Activated T-helper 17 cell treated with anti-CD3 and anti-CD28 coated beads, Interleukin-2, amount 50 U/mL, for 72 hours (primary cell): ENCODE measurements at places on chromosomes 1 and 21.
A peak's percentile ranks its signal among the peaks of the same experiment; 100 is the strongest.

- peaks cover 4% of the 10 kb centered on the region for H3K27me3 ChIP-seq
- no peaks in the 10 kb centered on the region for H3K4me1 ChIP-seq
- ATAC-seq, result peak; percentile 58
- H3K4me3 ChIP-seq, result no peak overlapping the region
Measured at GRCh38 chr1:237873487-237874211, 17.1 kb downstream of the ZP4 start.

DNA sequence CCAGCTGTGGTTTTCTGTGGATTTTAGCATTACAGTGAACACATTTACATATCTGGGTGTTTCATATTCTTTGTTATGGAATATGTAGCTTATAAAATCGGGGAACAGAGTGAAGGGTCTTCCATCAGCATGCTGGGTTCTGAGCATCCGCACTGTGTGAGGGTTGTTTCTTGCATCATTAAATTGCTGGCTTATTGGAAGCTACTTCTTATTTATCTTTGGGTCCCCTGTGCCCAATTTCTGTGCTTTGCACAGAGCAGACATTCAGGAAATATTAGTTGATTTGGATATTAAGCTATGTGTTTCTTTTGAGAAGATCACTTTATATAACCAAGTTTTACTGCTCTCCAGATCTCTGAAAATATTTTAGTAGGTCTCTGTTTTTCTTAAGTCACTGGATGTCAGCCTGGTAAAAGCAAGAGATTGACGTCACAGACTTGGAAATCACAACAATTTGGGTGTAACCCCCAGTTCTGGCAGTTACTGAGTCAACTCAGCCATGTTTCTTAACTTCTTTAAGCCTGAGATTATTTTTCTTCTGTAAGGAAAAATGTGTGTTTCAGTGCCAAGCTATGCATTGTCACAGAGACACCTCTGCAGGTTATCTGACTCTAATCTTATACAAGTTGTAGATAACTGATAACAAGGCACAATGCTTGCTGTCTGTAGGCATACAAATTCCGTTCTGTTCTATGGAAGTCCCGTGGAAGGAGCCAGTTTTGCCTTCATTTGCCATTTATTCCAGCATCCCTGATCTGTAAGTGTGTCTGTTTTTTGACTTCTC lies 258.3 kb upstream of the KAZN start:
- no peak overlapping the region for H3K4me3 ChIP-seq
- no peak overlapping the region for H3K27ac ChIP-seq
- no peaks in the 10 kb centered on the region for H3K4me1 ChIP-seq

- H3K27me3 ChIP-seq, result no peaks in the 10 kb centered on the region
- H3K4me3 ChIP-seq, result peak overlapping the region; percentile 40
- H3K27ac ChIP-seq, result peak overlapping the region; percentile 65
- peaks cover 5% of the 10 kb centered on the region for H3K36me3 ChIP-seq
- peaks cover 11% of the 10 kb centered on the region for H3K4me1 ChIP-seq
- ATAC-seq, result no peak
Measured at GRCh38 chr1:233373226-233373625, 45.7 kb downstream of the MAP3K21 start.

- ATAC-seq, result no peak
- no peaks in the 10 kb centered on the region for H3K36me3 ChIP-seq
- H3K27ac ChIP-seq, result no peak overlapping the region
- H3K27me3 ChIP-seq, result peaks cover 11% of the 10 kb centered on the region
- no peak overlapping the region for H3K4me3 ChIP-seq
- no peaks in the 10 kb centered on the region for H3K4me1 ChIP-seq
Measured at GRCh38 chr1:182217071-182217470, 155.6 kb upstream of the ZNF648 start.

DNA sequence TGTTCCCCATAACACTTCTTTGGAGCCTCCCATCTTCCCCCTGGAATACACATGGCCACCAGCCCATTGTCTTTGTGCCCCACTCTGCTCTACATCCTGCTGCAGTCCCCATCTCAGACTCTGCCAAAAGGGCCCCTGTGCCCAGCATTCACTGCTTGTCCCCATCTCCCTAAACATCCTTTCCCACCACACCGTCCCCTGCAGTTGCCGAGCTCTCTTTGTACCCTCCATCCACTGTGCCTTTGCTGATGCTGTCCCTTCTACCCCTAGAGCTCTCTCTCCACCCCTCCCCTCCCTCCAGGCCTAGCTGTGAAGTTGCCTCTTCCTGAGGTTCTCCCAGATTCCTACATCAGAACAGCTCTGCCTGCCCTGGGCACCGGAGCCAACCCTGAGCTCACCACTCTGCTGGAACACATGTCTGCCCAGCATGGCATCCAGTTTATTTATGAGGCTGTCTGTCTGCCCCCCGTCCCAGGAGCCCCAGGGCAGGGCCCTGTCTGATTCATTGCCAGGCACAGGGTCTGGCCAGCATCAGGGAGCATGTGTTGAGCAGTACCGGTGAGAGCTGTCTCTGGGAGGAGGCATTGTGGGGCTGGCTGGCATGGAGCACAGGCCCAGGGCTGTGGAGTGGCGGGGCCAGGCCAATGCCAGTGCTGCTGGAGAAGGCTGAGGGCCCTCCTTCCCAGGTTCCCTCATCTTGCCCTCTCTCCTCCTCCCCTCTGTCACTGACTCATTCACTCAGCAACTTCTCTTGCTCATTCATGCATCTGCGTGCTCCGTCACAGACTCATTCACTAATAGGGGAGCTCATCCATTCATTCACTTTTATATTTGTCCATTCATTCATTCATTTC lies 28.8 kb downstream of the EDN2 start:
- H3K36me3 ChIP-seq, result no peaks in the 10 kb centered on the region
- no peaks in the 10 kb centered on the region for H3K27me3 ChIP-seq
- ATAC-seq, result no peak

GRCh38 chr1:25990702-25991395 lies 7.0 kb downstream of the PAFAH2 start:
- peaks cover 10% of the 10 kb centered on the region for H3K4me1 ChIP-seq
- peak overlapping the region; percentile 78 for H3K27ac ChIP-seq
- peak overlapping the region; percentile 73 for H3K4me3 ChIP-seq
- no peaks in the 10 kb centered on the region for H3K27me3 ChIP-seq
- peak; percentile 63 for ATAC-seq
- H3K36me3 ChIP-seq, result peaks cover 28% of the 10 kb centered on the region

GRCh38 chr1:77287535-77287934 lies 5.7 kb downstream of the AK5 start:
- H3K4me3 ChIP-seq, result no peak overlapping the region
- H3K27me3 ChIP-seq, result peaks cover 4% of the 10 kb centered on the region
- no peak for ATAC-seq
- H3K36me3 ChIP-seq, result no peaks in the 10 kb centered on the region

DNA sequence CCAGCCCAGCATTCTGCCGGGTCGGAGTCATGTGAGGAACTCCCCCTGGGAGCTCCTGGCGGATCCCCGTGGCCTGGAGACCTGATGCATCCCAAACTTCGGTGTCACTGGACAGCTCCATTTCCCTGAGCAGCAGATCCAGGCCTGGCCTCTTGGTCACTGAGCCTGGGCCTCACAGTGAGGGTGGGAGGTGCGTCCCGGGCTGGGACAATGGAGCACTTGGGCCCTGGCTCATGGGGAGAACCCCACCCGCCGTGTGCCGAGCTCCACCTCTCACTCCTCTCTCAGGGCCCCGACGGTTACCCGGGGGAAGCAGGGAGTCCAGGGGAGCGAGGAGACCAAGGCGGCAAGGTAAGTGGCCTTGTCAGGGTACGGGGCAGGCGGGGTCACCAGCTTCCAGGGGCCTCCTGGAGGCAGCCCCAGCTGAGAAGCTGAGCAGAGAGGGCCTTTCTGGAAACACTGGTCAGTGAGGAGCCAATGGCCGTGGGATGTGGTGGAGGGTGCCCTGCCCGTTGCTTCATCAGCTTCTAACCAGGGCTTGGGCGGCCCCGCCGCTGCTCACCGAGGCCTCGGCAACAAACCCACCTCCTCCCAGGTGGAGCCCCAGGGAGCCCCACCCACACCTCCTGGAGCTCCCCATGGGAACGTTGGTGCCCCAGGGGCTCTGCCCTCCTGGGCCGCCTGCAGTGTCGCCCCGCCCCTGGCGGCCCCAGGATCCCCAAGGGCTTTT lies 19.8 kb downstream of the COL6A2 start:
- H3K36me3 ChIP-seq, result no peaks in the 10 kb centered on the region
- H3K27ac ChIP-seq, result no peak overlapping the region
- H3K4me1 ChIP-seq, result no peaks in the 10 kb centered on the region
- H3K27me3 ChIP-seq, result no peaks in the 10 kb centered on the region

DNA sequence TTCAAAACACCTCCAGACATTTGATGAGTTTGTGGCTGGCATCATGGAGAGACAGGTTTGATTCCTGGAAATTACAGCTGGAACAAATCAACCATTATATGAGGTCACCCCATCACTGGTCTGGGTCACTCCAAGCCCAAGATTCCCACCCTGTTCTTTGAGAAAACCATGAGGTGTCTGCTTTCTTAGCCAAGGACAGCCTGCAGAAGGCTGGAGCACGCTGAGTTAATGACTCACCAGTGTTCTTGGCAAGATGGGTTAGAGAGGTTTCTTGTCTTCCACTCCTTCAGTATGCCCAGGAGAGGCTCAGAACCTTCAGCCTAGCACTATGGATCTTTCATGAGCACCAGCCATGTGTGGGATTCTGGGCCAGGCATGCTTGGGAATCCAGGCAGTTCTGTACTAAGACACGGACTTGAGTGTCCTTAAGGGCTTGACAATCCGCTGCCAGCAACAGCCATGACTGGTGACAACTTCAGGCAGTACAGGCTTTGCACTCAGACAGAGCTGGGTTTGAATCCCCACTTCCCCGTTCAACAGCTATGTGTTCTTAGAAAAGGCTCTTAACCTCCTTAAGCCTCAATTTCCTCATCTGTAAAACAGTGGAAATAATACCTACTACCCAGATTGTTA lies 43.9 kb downstream of the GRHL3 start:
- ATAC-seq, result no peak
- H3K27ac ChIP-seq, result no peak overlapping the region
- H3K4me3 ChIP-seq, result no peak overlapping the region
- H3K4me1 ChIP-seq, result peaks cover 10% of the 10 kb centered on the region

DNA sequence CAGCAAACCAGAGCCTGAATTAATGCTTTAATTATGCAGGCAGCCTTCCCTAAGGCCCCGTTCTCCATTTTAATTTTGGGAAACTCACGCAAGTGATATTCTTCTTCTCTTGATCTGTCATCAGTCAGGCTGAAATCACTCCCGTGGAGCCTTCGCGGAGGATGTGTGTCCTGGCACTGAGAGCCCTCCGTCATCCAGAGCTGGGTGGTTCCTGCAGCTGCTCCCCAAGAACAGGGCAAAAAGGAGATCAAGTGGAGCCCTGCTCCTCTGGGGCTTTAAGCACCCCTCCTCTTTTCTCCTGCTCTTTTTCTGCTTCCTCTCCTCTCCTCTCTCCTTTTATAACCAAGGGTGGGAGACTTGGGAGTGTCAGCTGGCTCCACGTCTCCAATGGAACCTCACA lies 133.2 kb upstream of the CACNA1E start:
- no peak overlapping the region for H3K4me3 ChIP-seq
- ATAC-seq, result no peak
- H3K27ac ChIP-seq, result no peak overlapping the region
- H3K36me3 ChIP-seq, result no peaks in the 10 kb centered on the region
- H3K27me3 ChIP-seq, result no peaks in the 10 kb centered on the region
- no peaks in the 10 kb centered on the region for H3K4me1 ChIP-seq

- no peak overlapping the region for H3K4me3 ChIP-seq
- no peak for ATAC-seq
- H3K27ac ChIP-seq, result no peak overlapping the region
- no peaks in the 10 kb centered on the region for H3K36me3 ChIP-seq
- H3K27me3 ChIP-seq, result peaks cover 2% of the 10 kb centered on the region
Measured at GRCh38 chr1:208577381-208577905, 333.3 kb upstream of the PLXNA2 start.

GRCh38 chr1:40396420-40396819 lies 22.9 kb downstream of the SMAP2 start:
- no peak for ATAC-seq
- peak overlapping the region; percentile 86 for H3K4me3 ChIP-seq

GRCh38 chr1:153228491-153228890 lies 11.1 kb downstream of the PRR9 start:
- no peaks in the 10 kb centered on the region for H3K4me1 ChIP-seq
- ATAC-seq, result no peak
- no peak overlapping the region for H3K27ac ChIP-seq
- H3K4me3 ChIP-seq, result no peak overlapping the region
- no peaks in the 10 kb centered on the region for H3K36me3 ChIP-seq
